ENCODE measurements at places on chromosomes 13 and 19.

DNA sequence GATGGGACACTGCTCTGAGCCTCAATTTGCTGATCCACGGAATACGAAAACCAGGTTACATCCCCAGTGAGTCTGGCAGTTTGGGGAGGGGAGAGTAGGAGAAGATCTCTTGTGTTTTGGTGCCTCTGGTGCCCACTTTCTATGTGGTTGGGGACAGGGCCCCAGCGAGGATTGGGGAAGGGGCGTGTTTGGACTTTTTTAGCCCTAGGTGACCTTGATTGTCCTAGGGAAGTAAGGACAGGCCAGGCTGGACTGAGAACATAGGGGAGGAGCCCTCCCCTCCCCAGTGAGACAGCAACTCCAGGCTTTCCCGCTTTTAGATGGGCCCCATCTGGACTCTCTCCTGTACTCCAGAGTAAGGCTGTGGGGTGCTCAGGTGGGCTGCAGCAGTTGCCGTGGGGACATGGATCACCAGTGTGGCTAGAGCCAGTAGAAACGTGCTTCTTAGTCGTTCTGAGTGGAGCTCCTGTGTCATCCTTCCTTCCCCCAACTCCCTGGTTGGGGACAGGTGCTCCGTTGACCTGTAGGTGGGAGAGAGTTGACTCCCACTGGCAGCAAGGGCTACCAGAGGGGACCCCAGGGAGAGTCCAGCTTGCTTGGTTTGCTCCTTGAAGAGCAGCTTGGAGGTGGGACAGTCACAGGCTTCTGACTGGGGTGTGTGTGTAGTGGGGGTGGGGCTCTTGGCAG lies 4.3 kb downstream of the EGLN2 start:
- peak; percentile 48 for DNase-seq

DNA sequence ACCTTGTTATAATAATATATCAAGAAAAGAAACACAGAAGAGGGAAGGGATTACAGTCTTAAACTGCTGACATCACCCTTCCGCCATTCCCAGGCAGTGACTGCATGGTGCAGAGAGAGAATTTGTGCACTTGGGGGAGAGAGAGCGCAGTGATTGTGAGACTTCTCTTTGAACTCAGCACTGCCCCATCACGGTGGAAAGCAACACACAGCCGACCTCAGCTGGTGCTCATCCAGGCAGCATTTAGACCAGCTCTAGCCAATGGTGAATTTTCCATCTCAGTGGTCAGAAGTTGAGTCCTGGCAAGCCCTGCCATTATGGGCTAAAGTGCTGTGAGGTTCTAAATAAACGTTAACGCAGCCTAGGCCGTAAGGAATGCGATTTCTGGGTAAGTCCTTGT lies 1681.5 kb downstream of the EFNB2 start:
- DNase-seq, result no peak

DNA sequence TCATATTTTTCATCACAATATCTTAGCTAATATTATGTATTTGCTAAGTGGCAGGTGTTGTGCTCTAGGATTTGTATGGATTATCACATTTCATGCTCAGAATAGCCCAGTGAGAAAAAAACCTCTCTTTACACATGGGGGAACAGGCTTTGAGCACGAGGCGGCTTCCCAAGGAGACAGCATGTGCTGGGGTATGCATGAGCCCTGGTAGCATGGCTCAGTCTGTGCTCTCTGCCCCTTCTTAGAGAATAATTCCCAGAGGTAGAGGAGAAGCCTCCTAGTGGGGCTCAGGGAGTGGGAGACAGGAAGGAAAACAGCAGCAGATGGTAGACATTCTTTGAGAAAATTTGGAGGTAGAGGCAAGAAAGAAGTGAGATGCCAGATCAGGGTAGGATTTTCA lies 31.6 kb downstream of the RNASEH2B start:
- no peak for DNase-seq

- DNase-seq, result peak; percentile 64
Measured at GRCh38 chr19:53102756-53103233, 427 bp downstream of the ZNF160 start.

- DNase-seq, result peak; percentile 94
Measured at GRCh38 chr19:2540646-2541454, 64.9 kb downstream of the GADD45B start.

GRCh38 chr13:75479102-75479740 lies 2.7 kb downstream of the TBC1D4 start:
- no peak for DNase-seq

DNA sequence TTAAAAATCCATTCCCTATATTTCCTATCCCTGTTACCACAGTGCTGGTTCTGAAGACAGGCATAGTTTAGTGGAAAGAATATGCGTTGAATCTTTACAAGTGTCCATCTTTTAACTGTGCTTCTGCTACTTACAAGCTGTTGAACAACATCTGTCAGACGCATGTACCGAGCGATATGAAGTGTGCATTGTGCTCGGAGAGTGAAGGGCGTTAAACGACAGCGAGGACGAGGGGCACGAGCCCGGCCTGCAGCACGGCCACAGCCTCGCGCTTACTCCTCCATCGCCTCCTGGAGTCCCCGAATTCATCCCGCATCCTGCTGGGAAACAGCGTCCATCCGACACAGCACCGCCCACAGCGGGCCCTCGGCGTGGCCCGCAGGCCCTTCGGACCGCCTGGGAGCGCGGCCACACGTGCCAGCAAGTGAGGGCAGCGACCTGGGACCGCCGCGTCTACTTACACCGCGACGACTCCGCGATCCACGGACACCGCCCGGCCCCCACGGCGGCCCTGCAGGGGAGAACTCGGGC lies 514 bp downstream of the PCID2 start:
- no peak for DNase-seq

DNA sequence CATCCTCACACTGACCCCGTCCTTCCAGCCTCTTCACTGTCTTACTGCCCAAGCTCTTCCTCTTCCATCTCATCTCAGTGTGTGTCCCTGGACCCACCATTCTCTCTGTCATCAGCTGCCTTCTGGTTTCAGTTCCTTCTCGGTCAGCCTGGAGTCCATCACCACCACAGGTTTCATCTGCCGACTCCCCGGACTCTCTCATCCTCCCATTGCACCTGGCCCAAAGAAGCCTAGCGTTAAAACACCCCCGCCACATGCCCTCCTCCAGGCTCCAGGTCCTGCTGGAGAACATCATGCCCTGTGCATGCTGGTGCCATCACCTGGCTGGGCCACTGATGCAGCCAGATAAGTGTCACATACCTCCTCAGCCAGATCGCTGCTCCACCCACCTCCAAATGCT lies 122.1 kb upstream of the GPR12 start:
- no peak for DNase-seq

GRCh38 chr13:98157188-98157587 lies 14.3 kb downstream of the FARP1 start:
- DNase-seq, result no peak

DNA sequence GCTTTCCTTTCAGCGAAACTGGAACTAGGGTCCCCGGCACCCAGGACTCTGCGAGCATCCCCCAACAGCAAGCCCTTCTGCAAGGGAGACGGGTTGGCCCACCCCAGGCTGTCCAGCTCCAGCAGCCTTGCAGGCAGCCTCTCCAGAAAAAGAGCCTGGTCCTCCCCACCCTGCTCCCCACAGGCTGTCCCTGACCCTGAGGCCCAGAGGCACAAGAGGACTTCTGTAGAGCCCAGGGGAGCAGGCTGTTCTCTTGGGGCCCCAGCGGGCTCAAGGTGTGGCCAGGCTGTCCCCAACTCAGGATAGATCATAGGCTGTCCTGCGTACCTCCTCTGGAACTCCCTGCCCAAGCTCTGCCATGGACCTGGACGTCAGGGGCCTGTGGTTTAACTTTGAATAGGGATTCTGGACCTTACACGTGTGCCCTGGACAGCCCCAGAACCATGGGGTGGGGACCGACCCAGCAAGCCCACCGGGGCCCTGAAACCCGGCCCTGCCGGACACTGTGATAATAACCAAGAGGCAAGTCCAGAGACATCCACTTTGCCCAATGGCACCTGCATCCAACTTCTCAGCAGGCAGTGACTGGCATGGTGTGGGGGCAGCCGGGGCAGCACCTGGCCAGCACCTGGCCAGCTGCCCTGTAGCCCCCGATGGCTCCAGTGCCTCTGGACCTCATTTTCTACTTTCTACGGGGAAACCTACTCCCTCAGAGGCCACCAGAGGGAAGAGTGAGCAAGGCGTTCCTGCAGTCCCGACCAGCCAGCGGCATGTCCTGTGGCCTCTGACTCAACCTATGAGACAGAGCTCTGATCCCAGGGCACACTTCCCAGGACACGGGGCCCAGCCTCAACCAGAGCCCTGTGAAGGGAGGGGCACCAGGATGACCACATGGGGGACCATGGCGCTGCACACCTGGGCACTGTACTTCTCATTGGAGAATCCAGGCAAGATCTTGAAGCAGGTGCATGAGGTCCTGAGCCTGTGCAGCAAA lies 50.9 kb upstream of the TPM4 start:
- DNase-seq, result no peak

DNA sequence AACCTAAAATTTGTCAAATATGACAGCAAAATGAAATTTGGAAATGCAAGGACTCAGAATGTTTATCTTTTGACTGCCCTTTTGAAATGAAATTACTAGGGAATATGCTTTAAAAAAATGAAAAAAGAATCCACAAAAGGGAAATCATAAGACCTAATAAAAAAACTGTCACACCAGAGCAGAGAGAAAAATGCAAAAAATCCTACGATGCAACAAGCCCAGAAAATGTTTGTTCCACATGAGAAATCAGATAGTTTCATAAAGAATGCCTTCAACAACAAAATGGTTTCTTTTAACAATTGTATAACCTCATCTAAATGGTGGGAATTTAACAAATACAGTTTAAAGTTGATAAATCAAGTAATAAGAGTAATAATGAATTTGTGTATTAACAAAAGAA lies 8.0 kb downstream of the LPAR6 start:
- no peak for DNase-seq

- DNase-seq, result peak; percentile 13
Measured at GRCh38 chr13:85828094-85828684, 29.0 kb upstream of the SLITRK6 start.

DNA sequence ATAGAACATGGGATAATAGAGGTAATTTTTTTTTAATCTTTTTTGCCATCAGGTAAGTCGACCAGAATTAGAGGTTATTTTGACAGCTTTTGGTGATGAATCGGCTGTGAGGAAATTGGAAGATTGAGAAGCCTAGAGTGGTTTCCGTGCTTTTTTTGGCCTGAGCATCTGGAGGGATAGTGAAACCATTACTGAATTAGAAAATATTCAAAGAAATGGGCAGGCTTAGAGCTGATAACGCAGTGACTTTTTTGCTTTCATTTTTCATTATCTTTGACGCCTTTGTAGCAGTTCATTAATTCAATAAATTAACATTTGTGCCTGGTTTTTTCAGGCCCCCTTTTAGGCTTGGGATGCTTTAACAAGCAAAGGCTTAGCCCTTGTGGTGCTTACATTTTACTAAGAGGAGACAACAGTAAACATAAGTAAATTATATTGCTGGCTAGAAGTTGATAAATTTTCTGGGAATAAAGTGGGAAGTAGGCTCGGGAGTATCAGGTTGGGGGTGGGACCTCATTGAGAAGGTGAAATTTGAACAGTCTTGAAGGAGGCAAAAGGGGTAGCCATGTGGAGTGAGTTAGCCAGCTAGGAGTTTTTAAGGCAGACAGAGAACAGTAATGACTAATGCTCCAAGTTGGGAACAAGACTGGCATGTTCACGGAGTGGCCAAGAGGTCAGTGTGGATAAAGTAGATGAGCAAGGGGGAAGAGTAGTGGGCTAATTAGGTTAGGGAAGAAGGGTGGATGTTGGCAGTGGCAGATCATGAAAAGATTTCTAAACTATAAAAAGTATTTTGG lies 36.5 kb downstream of the GTF2F2 start:
- DNase-seq, result no peak

DNA sequence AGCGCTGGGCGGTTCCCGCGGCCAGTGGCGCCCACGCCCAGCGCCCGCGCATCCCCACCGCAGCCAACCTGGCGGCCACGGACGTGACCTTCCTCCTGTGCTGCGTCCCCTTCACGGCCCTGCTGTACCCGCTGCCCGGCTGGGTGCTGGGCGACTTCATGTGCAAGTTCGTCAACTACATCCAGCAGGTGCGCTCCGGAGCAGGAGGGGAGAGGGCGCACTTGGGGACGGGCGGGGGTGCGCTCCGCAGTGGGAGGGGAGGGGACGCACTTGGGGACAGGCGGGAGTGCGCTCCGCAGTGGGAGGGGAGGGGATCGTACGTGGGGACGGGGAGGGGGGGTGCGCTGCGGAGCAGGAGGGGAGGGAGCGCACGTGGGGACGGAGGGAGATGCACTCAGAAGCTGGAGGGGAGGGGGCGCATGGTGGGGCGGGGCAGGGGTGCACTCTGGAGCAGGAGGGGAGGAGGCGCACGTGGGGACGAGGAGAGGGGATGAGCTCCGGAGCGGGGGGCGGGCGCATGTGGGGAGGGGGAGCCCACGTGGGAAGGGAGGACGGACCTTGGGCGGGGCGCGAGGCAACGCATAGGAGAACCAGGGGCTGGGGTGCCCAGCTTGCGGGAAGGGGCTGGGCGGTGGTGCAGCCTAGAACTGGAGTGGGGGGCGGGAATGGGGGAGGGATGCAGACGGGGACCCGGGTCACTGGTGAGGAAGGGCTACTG lies 1.5 kb downstream of the KISS1R start:
- no peak for DNase-seq

GRCh38 chr19:29624489-29625185 lies 18.6 kb downstream of the POP4 start:
- DNase-seq, result no peak

Data from kidney (tissue), 22 donors.